ENCODE measurements at places on chromosomes 5 and 9.

- no peak for DNase-seq
Measured at GRCh38 chr5:39758426-39758825, 333.6 kb upstream of the DAB2 start.

GRCh38 chr9:72857624-72857996 is 95.2 kb downstream of the ALDH1A1 start:
- DNase-seq: no peak

GRCh38 chr9:99472240-99472915 is 250.3 kb downstream of the SEC61B start:
- DNase-seq: no peak

GRCh38 chr5:33309536-33310345 is 131.0 kb upstream of the TARS1 start:
- no peak for DNase-seq

DNA sequence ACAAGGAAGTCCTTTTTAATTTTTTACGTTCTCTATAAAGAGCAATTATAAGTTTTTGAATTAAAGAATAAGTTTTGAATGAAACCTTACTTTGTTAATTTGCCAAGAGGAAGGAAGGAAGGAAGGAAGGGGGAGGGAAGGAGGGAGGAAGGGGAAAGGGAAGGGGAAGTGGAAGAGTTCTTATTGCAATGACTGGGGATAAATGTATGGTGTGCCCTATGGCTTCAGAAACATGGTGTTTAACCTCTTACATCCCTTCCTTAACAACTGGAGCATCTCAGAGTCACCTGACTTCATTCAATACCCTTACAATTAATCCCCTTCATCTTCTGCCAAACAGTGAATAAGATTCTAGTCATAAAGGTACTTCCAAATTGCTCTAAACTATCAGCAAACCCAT is 16.0 kb downstream of the CEMIP2 start:
- no peak for DNase-seq

- DNase-seq: no peak
Measured at GRCh38 chr5:175733017-175733416, 75.1 kb downstream of the HRH2 start.

DNA sequence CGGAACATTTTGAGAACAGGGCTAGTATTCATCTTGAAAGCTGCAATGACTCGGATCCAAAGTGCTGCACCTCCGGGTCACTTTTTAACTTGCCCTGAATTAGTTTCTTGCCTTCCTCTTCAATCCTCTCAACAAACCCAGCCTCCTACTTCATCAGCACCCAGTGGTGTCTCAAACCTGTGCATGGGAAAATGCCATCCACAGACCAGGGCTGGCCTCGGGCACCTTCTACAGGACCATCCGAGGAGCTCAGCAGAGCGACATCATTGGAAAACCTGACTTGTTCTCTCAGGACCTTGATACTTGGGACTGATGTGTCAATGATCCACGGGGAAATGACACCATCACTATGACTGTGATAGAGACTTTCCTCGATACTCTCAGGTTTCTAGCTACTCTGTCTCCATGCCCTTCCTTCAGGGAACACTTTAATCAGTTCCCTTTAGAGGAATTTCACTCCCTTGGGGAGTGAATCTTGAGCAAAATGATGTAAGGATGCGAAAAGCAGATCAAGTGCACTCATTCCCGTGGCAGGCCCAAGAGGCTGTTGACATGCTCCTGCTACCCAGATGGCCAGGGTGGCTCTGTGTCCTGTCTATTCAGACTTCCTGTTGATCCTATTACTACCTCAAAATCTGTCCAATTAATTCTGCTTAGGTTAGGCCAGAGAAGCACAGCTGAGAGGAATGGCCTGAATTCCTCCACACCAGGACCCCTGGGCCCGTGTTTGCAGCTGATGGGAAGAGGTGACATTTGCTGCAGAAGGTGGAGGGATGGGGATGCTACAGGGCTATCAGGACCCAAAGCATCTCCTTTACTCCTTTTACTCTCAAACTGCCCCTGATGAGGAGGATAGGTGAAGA is 96.5 kb upstream of the SLC25A48 start:
- no peak for DNase-seq

GRCh38 chr5:91174396-91174795 is 208.7 kb downstream of the ARRDC3 start:
- DNase-seq: no peak

GRCh38 chr5:124867137-124867704 is 120.8 kb upstream of the ZNF608 start:
- DNase-seq: no peak

DNA sequence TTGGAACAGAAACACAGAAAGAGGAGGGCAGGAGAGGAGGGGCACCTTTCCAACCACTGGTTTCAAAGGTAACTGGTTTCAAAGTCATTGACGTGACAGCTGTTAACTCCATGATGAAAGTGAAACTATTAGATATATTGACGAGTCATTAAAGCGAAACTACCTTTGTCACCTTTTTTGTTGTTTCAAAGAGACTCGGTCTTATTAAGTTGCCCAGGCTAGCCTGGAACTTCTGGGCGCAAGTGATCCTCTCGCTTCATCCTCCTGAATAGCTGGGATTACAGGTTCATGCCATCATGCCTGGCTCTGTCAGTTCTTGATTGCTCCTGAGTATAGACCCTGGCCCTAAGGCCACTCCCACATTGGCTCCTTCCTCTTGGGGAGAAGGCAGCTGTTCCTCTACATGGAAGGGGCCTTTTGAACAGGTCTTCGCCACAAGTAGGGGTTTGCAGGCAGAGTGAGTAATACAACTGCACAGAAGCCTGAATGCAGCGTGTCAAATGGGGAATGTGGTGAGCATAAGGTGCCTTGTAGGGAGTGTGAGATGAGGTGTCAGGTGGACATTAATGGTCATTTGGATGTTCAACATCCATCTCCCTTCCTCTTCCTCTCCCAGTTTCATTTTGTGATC is 3.4 kb upstream of the F12 start:
- no peak for DNase-seq

DNA sequence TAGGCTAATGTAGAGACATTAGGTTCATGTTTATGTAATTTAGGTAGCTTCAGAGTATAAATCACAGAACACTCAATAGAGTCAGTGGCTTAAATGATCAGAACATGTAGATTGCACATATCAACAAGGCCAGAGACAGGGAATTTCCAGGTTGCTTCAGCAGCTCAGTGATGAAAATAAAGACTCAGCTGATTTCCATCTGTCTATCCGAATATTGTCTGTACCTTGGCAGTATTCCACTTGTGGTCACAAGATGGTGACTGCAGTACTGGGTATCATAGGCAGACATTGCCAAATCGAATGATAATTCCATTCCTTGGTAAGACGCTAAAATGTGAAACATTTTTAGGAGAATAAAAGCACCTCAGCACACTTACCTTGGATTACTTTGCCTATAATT is 702.2 kb downstream of the MAT2B start:
- no peak for DNase-seq

DNA sequence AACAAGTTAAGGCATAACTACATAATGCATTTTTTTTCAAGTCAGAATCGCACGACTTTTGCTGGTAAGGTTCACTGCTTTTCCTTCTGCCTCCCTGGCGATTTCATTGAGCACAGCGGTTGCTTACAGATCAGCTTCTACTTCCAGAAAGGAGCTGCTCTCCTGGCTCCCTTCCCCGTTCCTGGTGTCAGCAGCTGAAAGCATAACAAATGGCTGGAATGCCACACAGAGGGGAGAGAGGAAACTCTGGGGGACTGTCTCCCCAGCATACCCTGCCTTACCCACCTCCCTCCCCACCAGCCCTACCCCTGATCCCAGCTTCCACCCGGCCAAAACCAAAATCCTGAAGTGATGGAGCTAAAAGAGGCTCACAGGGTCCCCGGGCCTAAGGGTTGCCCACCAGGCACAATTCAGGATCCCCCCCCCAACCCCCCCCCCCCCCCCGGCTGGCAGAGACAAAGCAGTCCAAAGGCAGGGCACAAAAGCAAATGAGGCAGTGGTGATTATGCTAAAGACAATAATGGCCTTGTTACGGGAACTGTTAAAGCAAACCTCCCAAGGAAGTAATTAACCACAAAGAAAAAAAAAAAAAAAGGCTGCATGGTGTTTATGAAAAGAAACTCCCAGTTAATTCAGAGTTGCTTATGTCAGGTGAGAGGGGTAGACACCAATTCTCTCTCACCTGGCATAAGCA is 126.1 kb upstream of the WWC1 start:
- DNase-seq: peak; percentile 50

DNA sequence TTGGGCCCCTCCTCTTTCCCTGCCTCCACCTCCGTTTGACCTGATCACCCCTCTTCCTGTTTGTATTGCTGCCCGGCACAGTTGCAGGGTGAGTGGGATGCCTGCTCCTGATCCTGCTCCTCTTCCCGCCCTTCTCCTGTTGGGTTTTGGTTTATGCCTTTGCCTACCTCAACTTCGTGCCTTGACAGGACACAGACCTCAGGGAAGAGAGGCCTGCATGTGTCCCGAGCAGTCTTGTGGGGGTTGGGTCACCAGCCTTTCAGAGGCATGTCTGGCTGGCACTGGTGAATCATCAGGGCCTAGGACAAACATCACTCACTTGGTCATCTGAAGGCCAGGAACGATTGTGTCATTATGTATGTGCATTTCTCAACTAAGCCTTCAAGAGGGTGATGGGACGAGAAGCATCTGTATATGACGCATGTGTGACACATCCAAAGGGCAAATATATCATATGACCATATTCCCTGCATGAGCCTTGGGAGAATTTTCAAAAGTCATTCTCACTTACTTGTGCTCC is 56.9 kb downstream of the NPR3 start:
- DNase-seq: no peak

DNA sequence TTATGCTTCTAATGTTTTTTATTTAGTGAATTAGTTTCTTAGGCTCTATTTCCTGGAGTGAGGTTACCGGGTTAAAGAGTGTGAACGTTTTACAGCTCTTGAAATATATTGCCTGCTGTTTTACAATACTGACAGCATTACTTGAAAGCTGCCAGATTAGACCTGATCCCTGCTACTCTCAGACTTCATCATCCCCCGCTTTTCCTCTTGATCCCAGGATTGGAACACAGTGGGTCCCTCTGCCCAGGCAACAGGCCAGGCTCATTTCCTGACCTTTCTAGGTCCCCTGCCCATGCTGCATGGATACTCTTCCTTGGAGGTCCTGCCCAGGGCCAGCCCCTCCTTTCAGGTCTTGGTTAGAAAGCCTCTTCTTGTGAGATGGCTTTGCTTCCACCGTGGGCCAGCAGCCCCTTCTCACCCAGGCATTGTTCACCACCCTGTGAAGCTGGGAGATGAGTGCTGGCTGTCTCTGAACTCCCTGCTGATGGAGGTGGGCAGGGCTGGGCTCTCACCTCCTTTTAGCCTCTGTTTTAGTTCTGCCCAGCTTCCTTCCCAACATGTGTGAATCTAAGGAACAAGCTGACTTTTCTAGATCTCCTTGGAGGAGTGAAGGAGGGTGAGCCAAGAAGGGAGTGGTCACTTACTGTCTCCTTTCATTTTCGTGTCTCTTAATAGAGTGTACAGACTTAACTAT is 15.5 kb upstream of the FAM120AOS start:
- DNase-seq: peak; percentile 37

GRCh38 chr5:80069918-80070318 is 34.8 kb downstream of the THBS4 start:
- no peak for DNase-seq

DNA sequence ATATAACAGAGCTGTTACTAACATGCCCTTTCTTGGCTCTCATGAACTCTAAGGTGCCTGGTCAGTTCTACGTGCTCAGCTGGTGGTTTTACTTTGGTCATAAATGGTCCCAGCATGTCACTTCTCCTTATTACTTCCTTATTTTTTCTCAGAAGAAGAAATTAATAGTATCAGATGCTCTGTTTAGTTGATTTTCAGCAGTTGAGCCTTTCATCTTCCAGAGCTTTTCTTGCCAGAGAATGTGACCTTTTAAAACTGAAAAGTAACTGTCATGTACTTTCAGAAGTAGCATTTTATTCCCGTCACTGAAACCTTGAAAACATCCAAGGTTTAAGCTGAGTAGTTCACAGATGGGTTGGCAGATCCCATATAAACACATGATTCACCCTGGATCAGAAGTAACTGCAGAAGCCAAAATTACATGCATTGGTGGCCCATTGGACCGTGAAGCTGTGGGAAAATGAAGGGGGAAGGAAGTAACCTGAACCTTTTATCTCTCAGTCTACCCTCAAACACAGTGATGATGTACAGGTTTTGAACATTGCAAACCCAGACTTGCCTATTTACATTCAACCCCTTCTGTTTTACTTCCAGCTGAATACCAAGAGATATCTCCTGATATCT is 50.5 kb downstream of the HACD4 start:
- peak; percentile 23 for DNase-seq

GRCh38 chr5:124157320-124157719 is 589.1 kb downstream of the ZNF608 start:
- no peak for DNase-seq

DNA sequence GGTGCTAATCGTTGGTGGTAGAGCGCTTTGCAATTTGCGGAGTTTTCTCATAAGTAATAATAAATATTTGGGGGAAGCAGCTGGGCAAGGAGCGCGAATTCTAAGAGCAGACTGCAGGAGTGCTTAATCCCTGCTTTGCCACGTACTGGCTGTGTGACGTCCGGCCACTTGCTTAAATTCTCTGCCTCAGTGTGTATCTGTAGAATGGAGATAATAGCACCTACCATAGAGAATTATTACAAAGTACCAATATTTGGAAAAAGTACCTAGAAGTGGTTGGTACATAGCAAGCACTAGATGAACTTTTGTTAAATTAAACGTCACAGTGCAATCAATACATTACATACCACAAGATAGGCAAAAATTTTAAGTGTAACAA is 598 bp upstream of the TMED7 start:
- no peak for DNase-seq

DNA sequence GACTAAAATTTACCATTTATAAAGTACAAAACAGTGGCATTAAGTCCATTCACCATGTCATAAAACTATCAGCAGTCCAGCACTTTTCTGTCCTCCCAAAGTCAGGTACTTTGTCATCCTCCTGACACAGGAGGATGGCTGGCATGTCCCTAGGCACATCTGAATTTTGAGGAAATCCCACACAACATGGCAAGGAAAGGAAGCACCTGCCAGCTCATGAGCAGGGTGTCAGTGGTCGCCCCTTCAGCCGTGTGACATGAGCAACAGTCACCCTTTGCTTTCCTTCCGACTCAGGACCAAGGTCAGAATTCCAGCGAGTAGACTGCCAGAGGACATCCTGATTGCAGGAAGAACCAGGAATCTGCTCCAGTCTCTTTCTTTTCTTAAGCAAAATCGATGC is 77.1 kb downstream of the PPARGC1B start:
- DNase-seq: no peak

GRCh38 chr5:77168879-77169244 is 41.6 kb upstream of the PDE8B start:
- DNase-seq: no peak

DNA sequence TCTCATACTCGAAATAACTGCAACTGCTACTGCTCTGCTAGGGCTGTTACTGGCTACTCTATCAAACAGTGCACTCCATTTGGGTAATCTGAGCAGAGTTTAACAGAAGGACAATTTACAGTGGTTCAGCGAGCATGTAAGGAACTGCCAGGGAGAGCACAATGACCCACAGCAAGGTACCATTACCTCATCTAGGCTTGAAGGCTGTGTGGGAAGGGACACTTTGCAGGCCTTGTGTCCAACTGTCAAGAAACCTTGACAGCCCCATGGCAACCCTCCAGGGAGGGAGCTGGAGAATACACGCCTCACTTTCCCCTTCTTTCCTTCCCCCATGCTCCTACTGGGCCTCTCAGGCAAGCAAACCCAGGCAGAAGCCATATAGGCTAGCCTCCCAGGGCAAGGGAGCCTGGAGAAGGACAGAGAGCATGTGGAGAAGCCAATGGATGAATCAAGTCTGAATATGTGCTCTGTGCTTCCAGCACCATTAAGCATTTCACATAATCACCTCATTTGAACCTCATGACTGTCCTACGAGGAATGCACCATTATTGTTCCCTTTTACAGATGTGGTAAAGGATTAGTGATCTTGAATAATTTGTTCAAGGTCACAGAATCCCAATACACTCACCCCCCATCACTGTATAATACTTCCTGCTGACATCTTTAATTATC is 49.9 kb upstream of the JAK2 start:
- DNase-seq: no peak
